ENCODE measurements at places on chromosomes 5 and 9. TPM values are rescaled to one million over a fixed set of nuclear protein-coding genes. Genes with fewer than 3 reads are reported as not detected.
A peak's percentile ranks its signal among the peaks of the same experiment; 100 is the strongest.

Gene PLEKHG4B
- 0.67 TPM for total RNA-seq

Gene CDH9
- total RNA-seq = 36.4 TPM

Gene EFNA5
- 55.8 TPM for total RNA-seq

Gene PDE6A
- total RNA-seq = not detected

GRCh38 chr9:77021922-77022782, 2.7 kb downstream of the FOXB2 start:
- DNase-seq = no peak

DNA sequence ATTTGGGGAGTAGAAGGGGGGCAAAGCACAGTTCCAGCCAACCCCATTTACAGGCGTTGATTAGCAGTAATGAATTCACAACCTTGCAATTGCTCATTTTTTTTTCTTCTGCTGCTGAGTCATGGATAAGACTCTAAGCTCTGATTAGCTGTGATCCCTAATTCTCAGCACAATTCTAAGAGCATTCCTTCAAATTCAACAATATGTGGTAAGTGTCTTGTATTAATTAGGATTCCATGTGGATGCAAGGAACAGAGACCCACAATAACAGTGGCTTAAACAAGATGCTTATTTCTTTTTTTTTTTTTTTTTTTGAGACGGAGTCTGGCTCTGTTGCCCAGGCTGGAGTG, 133.4 kb downstream of the PALM2AKAP2 start:
- no peak for DNase-seq

GRCh38 chr9:134560206-134560605, 81.4 kb upstream of the COL5A1 start:
- peak; percentile 13 for DNase-seq

GRCh38 chr5:103450333-103451061, 112.1 kb downstream of the NUDT12 start:
- no peak for DNase-seq

Gene C9orf78
- 55.9 TPM for total RNA-seq

DNA sequence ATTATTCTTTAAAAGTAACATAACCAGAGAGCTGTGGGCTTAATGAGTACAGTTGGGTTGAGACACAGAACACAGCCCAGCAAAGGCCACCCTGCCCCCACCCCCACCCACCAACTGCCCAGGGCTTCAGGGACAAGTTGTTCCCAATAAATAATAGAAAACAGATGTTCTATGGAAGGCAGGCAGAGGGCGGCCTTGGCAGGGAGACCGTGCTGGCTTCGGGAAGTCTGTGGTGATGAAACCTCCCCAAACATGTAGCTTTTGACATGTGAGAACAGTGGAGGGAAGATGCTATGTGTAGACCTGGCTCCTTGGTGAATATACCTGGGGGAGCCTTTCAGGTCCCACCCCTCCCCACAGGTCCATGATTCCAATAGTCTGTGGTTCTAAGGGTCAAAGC, 10.0 kb downstream of the TRAF1 start:
- no peak for DNase-seq

DNA sequence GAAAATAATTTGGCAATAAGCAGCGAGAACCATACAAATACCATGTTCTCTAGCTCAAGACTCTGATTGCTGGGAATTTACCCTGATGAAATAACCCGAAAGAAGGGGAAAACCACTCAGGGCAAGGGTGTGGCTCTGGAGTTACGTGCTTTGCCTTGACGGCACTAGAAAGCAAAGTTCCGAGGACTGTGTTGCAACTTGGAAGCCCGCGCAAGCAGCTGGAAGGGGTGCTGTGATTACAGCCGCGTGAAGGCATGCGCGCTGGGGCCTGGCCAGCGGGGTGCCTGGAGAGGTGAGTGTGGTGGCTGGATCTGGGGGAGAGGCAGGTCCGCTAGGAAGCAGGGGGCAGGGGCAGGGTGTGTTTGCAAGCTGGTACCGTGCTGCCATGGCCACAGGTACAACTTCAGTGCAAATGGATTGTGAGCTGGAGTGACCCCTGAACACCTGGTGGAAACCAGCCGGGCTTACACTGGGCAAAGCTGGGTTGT, 52.6 kb upstream of the CNOT6 start:
- no peak for DNase-seq

GRCh38 chr9:100720922-100721321, 143.0 kb downstream of the CAVIN4 start:
- no peak for DNase-seq

All from dorsolateral prefrontal cortex (tissue), 122 donors.